ENCODE measurements at places on chromosomes 12 and 14.

DNA sequence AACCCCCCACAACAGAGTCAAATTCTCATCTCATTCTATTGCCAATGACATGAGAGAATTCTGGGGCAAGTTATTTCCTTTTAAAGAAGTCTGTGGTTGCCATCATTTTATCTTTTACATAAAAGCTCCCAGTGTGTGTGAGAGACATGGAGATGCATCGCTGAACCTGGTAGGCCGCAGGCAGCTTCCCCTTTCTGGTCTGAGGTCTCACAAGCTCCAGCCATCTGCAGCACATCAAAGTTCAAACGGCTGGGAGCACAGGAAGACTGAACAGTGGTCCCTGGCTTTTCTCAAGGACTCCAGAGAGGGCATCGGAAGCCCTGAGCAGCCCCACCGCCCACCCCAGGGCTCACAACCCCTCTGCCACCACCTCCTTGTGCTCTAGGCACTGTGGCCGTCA is 141.7 kb downstream of the RIMBP2 start:
- no peak for DNase-seq

DNA sequence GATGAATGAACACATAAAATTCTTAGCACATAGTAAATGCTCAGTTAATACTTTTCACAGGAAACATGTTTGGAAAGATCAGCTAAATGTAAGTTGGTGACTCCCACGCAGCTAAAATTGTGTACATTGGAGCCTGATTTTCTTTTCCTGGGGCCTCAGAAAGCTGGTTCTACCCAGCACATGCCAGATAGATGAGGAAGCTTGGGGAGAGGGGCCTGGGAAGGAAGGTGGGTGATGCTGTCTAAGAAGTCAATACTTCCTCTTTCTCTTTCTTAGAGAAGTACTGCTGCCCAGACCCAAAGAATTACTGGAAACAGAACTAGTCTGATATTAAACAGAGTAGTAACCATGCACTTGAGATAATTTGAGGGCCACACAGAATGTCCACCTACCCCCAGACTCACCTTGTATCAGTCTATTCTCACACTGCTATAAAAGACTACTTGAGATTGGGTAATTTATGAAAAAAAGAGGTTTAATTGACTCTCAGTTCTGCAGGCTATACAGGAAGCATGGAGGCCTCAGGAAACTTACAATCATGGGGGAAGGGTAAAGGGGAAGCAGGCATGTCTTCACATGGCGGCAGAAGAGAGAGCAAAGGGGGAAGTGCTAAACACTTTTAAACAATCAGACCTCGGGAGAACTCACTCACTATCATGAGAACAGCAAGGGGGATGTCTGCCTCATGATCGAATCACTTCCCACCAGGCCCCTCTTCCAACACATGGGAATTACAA is 123.3 kb upstream of the MED13L start:
- DNase-seq: no peak

GRCh38 chr12:80100591-80100990 is 1.3 kb downstream of the OTOGL start:
- no peak for DNase-seq

GRCh38 chr12:105667973-105668743 is 337.7 kb downstream of the C12orf75 start:
- DNase-seq: no peak

DNA sequence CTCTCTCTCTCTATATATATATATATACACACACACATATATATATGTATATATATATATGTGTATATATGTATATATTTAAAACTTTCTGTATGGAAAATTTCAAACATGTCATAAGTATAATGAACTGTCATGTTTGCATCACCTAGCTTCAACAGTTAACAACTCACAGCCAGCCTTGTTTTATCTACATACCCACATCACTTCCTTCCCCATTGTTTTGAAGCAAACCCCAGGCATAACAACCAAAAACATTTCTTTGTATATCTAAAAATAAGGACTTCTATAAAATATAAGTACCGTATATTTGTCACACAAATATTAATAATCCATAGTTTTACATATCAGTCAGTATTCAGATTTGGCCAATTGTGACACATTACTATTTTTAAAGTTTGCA is 57.4 kb downstream of the PAPOLA start:
- DNase-seq: no peak

- no peak for DNase-seq
Measured at GRCh38 chr12:107570721-107571120, 114.9 kb upstream of the PWP1 start.

DNA sequence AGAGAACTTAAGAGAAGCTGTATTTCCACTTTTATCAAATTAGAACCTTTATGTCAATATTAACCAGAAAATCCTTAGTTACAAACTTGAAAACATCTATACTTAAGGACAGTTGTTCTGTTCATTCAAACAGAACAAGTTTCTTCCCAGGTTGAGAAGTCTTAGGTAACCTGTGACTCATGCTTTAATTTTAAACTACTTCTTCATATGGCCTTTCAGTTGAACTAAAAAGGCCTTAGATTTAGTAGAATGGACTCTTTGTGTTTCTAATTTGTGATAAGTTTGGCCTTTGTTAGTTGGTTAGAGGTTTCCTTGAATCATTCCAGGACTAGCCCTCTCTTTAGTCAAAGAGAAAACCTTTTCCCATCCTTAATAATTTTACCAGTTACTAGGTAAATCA is 274.2 kb downstream of the FUT8 start:
- DNase-seq: no peak

- DNase-seq: peak; percentile 38
Measured at GRCh38 chr12:132620113-132620898, 1.7 kb downstream of the P2RX2 start.

GRCh38 chr14:78022059-78022458 is 148.1 kb upstream of the NRXN3 start:
- peak; percentile 90 for DNase-seq

DNA sequence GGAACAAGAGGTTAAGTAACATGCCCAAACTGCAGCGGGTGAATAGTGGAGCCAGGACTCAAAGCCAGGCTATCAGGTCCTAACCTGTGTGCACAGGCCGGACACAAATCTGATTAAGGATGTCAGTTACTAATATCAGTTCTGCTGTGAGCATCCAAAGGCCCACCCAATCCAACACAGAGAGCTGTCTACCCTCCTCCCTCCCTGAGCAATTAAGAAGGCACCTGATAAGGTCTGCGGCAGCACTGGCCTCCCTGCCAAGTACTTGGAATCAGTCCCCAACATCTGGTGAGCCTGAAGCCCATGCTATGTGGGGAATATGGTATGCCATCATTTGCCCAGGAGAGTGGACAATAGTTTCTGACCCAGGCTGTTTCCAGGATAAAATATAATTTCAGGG is 3.9 kb downstream of the HEBP1 start:
- no peak for DNase-seq

GRCh38 chr14:23630687-23631086 is 5.5 kb upstream of the DHRS2 start:
- DNase-seq: no peak

DNA sequence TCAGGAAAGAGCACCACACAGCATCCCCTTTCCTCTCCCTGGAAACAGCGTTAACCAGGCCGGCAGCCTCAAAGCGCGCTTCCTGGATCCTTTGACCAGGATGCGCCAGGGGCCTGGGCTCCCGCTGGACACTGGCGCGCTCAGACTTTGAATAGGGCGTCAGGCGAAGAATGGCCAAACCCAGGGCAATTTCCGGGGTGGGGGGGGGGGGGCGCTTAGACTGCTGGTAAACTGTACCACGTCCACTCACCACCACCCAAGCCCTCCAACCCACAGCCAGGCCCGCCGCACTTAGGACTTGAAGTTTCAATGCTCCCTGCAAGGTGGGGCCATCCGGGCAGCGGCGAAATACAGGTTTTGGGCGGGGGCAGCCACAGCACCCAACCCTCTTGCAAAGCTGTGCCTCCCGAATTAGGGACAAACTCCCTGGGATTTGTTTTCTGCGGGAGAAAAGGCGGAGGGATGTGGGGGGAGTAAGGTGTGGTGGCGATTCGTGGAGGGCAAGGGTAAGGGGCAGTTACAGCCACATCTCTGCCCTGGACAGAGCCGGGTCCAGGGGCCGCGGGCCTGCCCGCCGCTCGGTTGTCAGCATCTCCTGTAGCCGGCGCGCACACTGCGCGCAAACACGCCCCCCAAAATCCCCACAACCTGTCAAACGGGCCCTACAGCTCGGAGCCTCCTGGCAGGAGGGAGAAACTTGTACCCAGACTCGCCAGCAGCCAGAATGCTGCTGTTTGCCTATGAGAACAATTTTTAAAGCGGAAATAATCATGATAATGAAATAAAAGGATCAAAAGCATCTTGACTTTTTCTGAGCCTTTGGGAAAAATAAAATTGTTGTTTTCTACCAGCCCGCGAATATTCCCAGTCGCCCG is 958 bp downstream of the RTN1 start:
- DNase-seq: peak; percentile 85

GRCh38 chr14:92902191-92902590 is 20.8 kb upstream of the CHGA start:
- DNase-seq: no peak

GRCh38 chr12:124545508-124546418 is 21.6 kb downstream of the NCOR2 start:
- no peak for DNase-seq

GRCh38 chr12:123059500-123059899 is 79.0 kb downstream of the ARL6IP4 start:
- DNase-seq: peak; percentile 53

- no peak for DNase-seq
Measured at GRCh38 chr12:67449591-67450052, 180.5 kb downstream of the CAND1 start.

DNA sequence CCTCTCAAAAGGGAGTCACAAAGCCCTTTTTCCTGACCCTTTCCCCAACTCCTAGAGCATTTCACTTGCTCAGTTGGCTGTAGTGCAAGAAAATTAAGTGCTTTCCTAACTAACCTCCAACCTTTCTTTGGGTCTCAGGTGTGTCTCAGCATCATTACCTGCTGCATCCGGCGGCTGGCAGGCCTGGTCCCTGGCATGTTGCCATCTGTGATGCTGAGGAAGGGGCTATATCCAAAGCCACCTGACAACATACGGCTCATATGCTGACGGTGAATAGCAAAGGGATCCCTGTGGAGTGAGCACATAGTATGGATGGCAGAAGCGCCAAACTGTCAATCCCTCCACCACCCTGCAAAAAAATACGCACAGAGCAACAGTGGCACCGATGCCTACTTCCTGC is 1.2 kb downstream of the MLF2 start:
- no peak for DNase-seq

- DNase-seq: no peak
Measured at GRCh38 chr12:101115326-101115725, 94.7 kb downstream of the SLC5A8 start.

- DNase-seq: no peak
Measured at GRCh38 chr14:54374117-54374884, 22.5 kb upstream of the CDKN3 start.

DNA sequence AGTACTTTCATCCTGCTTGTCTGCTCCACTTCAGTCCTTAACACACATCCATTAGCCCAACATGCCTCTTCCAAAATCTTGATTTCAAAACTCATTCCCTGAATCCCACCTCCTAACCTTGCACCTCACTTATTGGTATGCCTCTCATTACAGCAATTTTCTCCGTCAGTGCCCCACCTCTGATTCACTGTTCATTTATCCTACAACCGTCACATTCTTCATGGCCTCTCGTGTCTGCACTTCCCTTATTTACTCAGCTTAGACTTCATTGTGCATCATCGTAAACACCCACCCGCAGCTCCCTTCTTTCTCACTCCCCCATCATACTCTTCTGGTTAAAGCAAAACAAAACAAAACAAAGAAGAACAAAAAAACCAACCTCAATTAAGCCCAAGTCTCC is 160.6 kb upstream of the HMGA2 start:
- no peak for DNase-seq

DNA sequence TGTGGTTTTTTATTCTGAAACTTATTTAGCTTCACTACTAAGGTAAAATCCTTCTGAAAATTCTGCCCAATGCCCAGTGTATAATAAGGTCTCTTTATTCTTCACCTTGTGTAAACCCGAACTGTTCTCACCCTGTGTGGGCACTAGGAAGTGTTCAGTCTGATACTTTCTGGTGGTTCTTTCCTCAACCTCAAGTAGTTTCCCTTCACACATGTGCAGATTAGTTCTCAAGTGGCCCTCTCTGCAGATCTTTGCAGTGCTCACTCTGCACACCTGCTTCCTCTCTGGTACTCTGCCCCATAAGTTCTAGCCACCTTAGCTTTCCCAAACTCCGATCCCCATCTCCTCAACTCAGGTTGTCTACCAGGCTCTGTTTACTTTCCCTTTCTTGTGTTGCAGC is 61.6 kb downstream of the RAD51B start:
- DNase-seq: no peak

DNA sequence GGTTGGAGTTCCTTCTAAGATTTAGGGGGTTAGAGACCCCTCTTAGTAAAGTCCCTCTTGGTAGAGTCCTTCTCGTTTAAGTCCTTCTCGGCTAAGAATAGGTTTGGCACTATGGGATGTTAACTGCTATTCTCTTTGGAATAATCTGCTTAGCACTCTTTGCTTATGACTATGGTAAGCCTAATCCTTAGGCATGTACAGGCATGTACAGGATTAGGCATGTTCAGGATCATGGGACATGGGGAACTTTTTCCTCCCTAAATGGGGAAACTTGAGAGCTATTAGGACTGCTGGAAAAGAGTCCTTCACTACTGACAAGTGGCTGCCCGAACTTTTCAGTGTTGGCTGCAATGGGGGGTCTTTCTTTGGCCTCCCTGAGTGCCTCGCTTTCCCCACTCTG is 193.3 kb downstream of the TMEM117 start:
- peak; percentile 45 for DNase-seq

- DNase-seq: no peak
Measured at GRCh38 chr12:62976110-62976662, 41.2 kb upstream of the PPM1H start.

GRCh38 chr14:78359581-78359980 is 189.4 kb downstream of the NRXN3 start:
- DNase-seq: no peak

- no peak for DNase-seq
Measured at GRCh38 chr12:124035163-124035562, 62.1 kb downstream of the ZNF664 start.

GRCh38 chr14:100115726-100116125 is 43.7 kb downstream of the DEGS2 start:
- no peak for DNase-seq

GRCh38 chr12:28223858-28224257 is 33.6 kb downstream of the CCDC91 start:
- no peak for DNase-seq

DNA sequence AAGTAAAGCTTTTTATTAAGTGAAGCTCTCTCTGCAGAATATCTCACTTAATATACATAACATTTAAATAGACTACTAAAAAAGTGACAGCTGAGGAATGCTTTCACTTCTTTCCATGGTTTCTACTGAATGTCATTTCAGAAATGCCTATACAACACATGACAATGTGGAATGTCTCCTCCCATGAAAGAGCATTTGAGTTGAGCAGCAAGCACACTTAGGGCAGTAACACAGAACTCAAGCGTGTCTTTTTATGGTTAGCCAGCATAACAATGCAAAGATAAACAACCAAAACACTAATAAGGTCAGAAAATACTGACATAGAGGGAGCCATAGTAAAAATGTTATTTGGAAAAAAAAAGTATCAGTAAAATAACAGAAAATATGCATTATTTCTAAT is 9.4 kb downstream of the PPP1R12A start:
- DNase-seq: no peak

All from NCI-H82 (cell line).